ENCODE measurements at places on chromosomes 5 and 9. TPM values are rescaled to one million over a fixed set of nuclear protein-coding genes. Genes with fewer than 3 reads are reported as not detected.

DNA sequence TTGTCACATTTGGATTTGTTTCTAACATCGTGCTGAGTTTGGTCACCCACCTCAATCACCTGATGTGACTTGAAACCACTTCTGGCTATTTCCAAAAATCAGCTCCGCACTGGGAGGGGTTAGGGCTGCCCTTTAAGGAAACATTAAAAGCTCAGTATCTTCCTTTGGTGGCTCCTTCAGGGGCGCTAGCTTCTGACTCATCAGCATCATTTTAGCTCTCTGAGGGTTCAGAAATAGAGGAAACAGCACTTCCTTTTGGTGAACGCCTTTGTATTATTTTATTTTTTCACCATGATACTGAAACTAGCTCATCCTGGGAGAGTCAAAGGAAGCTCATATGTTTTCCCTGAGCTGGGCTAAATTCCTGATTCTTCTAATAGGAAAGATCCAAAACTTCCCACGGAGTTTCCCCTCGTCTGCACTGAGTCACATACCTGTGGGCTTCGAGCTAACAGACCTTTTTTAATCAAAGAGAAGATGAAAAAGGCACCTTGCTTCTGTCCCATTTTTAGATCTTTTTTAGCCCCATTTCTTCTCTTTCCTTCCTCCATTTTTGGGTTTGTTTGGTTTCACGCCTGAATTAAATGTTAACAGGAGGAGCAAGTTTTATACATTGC is 48.2 kb downstream of the ROPN1L start:
- no peak for DNase-seq
- H3K27me3 ChIP-seq: no peaks in the 10 kb centered on the region
- peaks cover 14% of the 10 kb centered on the region for H3K4me1 ChIP-seq
- no peak overlapping the region for H3K27ac ChIP-seq
- H3K4me3 ChIP-seq: no peak overlapping the region

GRCh38 chr5:33558489-33558888 is 117.7 kb downstream of the TARS1 start:
- H3K27me3 ChIP-seq: no peaks in the 10 kb centered on the region
- H3K36me3 ChIP-seq: no peaks in the 10 kb centered on the region
- H3K4me3 ChIP-seq: no peak overlapping the region
- no peak for DNase-seq
- H3K27ac ChIP-seq: no peak overlapping the region
- H3K4me1 ChIP-seq: no peaks in the 10 kb centered on the region

DNA sequence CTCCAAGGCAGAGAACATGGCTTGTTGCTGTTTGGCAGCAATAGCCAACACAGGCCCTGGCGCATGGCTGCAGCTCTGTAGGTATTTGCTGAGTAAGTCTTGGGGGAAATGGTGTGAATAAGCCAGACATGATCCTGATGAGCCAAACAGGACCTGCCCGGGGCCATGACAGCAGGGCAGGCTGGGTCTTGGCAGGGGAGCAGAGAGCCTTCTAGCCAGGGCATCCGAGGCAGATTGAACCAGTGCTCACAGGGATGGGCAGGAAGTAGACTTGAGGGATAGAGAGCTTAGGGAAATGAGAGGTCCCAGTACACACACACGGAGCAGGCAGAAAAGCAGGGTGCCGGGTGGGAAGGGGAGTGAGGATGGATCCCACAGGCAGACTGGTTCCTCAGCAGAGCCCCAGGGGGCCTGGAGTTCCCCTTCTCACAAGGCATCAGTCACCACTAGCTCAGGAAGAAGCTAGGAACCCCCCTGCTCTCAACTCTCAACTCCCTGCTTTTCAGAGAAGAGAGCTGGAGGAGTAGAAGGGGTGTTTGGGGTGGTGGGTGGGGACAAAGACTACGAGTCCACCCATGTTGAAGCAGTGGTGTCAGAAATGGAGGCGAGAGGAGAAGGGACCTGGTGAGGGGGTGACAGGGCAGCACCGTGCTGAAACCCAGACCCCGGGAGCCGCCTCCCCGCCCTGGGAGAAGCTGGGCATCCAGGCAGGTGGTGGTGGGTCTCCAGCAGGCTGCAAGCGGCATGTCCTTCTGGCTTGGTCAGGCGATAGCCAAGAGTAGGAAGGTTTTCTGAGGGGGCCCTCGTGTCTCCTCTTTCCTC is 111.1 kb downstream of the RGS3 start:
- no peaks in the 10 kb centered on the region for H3K36me3 ChIP-seq
- no peak overlapping the region for H3K4me3 ChIP-seq
- H3K27ac ChIP-seq: no peak overlapping the region
- H3K4me1 ChIP-seq: peaks cover 37% of the 10 kb centered on the region
- H3K27me3 ChIP-seq: no peaks in the 10 kb centered on the region

DNA sequence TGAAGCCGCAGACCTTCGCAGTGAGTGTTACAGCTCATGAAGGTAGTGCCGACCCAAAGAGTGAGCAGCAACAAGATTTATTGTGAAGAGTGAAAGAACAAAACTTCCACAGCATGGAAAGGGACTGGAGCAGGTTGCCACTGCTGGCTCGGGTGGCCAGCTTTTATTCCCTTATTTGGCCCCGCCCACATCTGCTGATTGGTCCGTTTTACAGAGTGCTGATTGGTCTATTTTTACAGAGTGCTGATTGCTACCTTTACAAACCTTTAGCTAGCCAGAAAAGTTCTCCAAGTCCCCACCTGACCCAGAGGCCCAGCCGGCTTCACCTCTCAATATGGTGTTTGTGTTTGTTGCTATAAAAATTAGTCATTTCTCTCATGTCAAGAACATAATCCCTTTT is 49.7 kb downstream of the RECK start:
- no peak overlapping the region for H3K27ac ChIP-seq
- no peaks in the 10 kb centered on the region for H3K4me1 ChIP-seq
- H3K36me3 ChIP-seq: peaks cover 3% of the 10 kb centered on the region

- no peak overlapping the region for H3K27ac ChIP-seq
- H3K4me1 ChIP-seq: no peaks in the 10 kb centered on the region
- H3K27me3 ChIP-seq: no peaks in the 10 kb centered on the region
- H3K36me3 ChIP-seq: no peaks in the 10 kb centered on the region
- H3K4me3 ChIP-seq: no peak overlapping the region
- DNase-seq: no peak
Measured at GRCh38 chr9:107929443-107929842, 439.9 kb upstream of the KLF4 start.

Gene ADGRD2
- not detected for total RNA-seq

Gene PRUNE2
- total RNA-seq: 0.53 TPM

- H3K27me3 ChIP-seq: no peaks in the 10 kb centered on the region
- no peaks in the 10 kb centered on the region for H3K36me3 ChIP-seq
- no peaks in the 10 kb centered on the region for H3K4me1 ChIP-seq
- H3K4me3 ChIP-seq: no peak overlapping the region
- no peak overlapping the region for H3K27ac ChIP-seq
Measured at GRCh38 chr5:17024686-17025180, 88.6 kb upstream of the MYO10 start.

DNA sequence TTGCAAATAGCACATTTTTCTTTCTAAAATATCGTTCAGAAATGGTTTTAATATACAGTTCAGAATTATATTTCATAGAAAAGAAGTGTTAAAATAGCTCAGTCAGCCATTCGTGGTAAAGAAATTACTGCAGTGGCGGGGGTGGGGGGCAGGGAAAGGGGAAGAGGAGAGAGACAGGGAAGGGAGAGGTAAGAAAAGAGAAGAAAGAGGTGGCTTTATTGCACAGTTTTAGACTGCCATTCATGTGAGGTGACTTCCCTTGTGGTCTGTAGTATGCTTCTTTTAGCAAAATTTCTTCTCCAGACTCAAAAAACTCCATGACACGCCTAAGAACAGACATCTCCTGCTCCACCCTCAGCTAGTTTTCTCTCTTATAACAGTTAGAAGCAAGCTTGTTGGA is 259.6 kb downstream of the TRPM3 start:
- no peaks in the 10 kb centered on the region for H3K4me1 ChIP-seq
- DNase-seq: no peak
- H3K36me3 ChIP-seq: no peaks in the 10 kb centered on the region
- no peak overlapping the region for H3K27ac ChIP-seq
- no peak overlapping the region for H3K4me3 ChIP-seq

DNA sequence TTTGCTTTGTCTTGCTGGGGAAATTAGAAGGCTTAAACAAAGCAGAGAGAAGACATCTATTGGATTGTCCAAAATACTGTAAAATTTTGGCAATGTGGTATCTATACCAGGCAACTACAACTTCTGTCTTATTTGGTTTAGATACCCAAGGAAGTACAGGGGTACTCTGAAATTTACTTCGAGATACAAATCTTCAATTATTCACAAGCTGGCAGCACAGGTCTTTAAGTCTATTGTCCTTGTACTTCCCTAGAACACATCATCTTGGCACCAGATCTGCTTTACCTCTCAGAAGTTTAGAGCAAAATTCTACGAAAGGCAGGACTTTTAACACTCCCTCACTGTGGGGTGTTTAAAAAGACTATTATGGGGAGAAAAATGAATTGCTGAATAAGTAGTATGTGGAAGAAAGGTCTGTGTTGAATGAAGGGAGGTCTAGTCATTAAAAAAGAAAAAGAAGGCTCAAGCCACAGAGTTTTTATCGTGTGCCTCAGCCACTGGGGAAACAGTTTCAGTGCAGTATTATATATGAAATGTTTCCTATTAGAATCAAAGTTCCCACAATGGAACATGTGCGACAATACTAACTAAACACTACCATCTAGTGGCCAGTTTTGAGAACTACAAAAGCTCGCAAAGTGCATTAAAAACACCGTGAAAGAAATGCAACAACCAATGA is 93.7 kb downstream of the PDE4D start:
- no peaks in the 10 kb centered on the region for H3K36me3 ChIP-seq
- no peaks in the 10 kb centered on the region for H3K27me3 ChIP-seq
- DNase-seq: peak; percentile 7
- H3K27ac ChIP-seq: no peak overlapping the region
- no peak overlapping the region for H3K4me3 ChIP-seq

GRCh38 chr5:1965925-1966324 is 83.2 kb upstream of the IRX4 start:
- H3K4me1 ChIP-seq: no peaks in the 10 kb centered on the region
- H3K27ac ChIP-seq: no peak overlapping the region
- no peak for DNase-seq
- no peaks in the 10 kb centered on the region for H3K36me3 ChIP-seq
- H3K27me3 ChIP-seq: no peaks in the 10 kb centered on the region

DNA sequence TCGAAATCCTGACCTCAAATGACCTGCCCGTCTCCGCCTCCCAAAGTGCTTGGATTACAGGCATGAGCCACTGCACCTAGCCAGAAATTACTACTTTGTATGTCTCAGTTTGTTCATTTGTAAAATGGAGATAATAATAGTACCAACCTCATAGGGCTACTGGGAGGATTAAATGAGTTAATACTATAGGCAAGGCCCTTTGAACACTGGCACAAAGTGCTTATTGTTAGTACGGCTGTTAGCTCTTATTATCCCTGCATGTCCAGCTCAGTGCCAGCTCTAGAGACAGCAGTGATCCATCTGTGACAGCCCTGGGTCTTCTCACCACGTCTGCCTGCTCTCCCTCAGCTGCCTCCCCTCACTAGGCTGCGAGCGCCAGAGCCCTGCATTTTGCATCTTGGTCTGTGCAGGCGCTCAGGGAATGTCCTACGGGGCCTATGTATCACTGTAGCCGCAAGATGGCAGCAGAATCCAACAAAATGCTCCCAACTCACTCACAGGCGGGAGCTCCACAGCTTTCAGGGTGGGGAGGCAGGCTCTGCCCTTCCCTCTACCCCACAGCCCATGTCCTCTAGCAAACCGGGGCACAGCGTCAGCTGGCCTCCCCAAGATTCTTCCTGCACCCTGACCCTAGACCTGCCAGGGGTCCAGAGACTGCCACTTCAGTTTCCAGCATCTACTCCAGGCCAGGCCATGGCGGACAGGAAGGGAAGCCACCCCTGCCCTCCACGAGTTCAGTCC is 17.7 kb upstream of the AKNA start:
- DNase-seq: peak; percentile 85
- H3K27me3 ChIP-seq: no peaks in the 10 kb centered on the region
- no peak overlapping the region for H3K27ac ChIP-seq
- no peak overlapping the region for H3K4me3 ChIP-seq
- H3K36me3 ChIP-seq: no peaks in the 10 kb centered on the region

Gene RABL6
- total RNA-seq: 98.2 TPM

- no peaks in the 10 kb centered on the region for H3K36me3 ChIP-seq
- no peaks in the 10 kb centered on the region for H3K4me1 ChIP-seq
- H3K27ac ChIP-seq: no peak overlapping the region
- no peak overlapping the region for H3K4me3 ChIP-seq
- DNase-seq: no peak
Measured at GRCh38 chr5:34611464-34612415, 44.4 kb upstream of the RAI14 start.

DNA sequence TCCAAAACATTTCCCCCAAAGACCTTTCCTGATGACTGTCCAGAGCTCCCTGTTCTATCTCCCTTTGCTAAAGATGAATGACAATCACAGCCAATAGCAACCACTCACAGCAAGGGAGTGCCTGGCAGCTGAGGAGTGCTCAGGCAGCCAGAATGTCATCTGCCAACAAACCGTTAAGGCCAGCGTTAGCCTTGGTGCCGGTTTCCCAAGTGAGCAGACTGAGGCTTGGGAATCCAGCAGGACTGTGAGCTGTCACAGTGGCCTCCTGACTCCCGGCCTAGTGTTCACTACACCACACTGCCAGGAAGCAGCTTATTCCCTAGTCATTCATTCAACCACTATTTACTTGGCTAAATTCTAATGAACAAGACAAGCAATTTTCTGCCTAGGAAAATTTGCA is 24.7 kb downstream of the STK10 start:
- H3K27me3 ChIP-seq: no peaks in the 10 kb centered on the region
- H3K36me3 ChIP-seq: no peaks in the 10 kb centered on the region
- H3K4me3 ChIP-seq: no peak overlapping the region
- DNase-seq: no peak
- no peak overlapping the region for H3K27ac ChIP-seq

DNA sequence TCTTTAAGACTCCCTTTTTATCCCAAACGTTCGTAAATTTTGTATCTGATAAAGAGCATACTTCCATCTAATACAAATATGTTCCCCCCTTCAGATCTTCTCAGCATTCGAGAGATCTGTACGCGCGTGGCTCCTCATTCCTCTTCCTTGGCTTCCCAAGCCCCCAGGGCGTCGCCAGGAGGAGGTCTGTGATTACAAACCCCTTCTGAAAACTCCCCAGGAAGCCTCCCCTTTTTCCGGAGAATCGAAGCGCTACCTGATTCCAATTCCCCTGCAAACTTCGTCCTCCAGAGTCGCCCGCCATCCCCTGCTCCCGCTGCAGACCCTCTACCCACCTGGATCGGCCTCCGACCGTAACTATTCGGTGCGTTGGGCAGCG is 19.9 kb downstream of the CDKN2A start:
- peaks cover 83% of the 10 kb centered on the region for H3K27me3 ChIP-seq
- H3K4me1 ChIP-seq: peaks cover 16% of the 10 kb centered on the region
- no peak overlapping the region for H3K27ac ChIP-seq
- no peaks in the 10 kb centered on the region for H3K36me3 ChIP-seq
- H3K4me3 ChIP-seq: no peak overlapping the region
- no peak for DNase-seq

- H3K27ac ChIP-seq: no peak overlapping the region
- no peaks in the 10 kb centered on the region for H3K36me3 ChIP-seq
- no peak for DNase-seq
Measured at GRCh38 chr5:34736445-34737115, 80.5 kb downstream of the RAI14 start.

Gene FIBCD1
- total RNA-seq: not detected

All from CD8-positive, alpha-beta memory T cell (primary cell).